ENCODE measurements at places on chromosomes 5 and 9.

- DNase-seq, result no peak
These were observed 326.7 kb upstream of the GRAMD2B start for GRCh38 chr5:126096442-126097006.

DNA sequence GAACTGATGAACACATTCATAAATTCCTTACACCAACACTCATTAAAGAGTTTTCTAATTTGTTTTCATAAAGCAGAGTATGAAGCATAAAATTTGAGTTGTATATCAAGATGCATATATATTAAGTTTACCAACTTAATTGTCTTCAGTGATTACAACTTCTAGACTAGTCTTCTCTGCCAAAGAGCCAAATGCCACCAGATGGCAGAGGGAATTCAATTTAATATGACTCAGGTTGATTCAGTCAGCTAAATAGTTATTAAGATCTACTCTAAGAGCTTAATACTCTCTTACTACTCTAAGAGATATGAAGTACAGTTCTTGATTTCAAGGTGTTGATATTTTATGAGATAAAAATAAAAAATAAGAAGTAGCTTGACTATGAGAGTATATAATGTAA lies 53.4 kb downstream of the CDH10 start:
- no peak for DNase-seq

DNA sequence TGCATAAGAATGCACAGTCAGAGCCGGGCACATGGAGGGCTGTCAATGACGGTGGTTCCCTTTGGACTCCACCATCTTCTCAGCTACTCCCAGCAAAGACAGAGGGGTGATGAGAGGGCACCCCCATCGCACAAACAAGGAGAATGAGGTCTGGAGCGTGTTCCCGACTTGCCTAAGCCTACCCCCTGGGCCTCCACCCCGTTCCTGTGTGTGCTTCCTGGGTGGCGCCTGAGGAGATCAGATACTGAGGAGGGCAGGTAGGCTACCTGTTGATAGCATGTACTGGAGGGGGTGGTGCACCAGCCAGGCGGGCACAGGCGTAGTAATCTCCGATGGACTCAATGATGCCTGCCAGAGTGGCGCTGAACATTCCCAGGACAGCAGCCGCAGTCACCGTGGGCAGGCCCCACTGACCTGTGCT lies 4.1 kb downstream of the SLC23A1 start:
- DNase-seq, result no peak

DNA sequence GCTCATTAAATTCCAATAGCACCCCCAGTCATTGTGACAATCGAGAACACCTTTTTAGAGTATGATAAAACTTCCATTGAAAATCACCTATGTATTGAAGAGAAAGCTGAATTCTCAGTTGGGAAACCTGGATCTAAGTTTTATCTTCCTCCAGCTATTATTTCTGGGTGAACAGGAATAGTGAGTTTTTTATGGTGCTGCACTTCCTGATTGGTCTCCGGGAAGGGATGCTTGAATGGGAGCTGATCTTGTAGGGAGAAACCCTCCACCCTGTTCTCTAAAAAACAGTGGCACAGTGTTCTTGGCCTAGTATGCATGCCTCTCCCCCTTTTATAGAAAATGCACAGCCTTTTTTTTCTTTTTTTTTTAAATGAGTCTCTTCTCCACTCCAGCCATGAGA lies 112.2 kb downstream of the ACTBL2 start:
- DNase-seq, result no peak

- no peak for DNase-seq
These were observed 127.0 kb upstream of the NTRK2 start for GRCh38 chr9:84542554-84542953.

- DNase-seq, result no peak
These were observed 68.4 kb downstream of the PBX3 start for GRCh38 chr9:125815568-125815967.

DNA sequence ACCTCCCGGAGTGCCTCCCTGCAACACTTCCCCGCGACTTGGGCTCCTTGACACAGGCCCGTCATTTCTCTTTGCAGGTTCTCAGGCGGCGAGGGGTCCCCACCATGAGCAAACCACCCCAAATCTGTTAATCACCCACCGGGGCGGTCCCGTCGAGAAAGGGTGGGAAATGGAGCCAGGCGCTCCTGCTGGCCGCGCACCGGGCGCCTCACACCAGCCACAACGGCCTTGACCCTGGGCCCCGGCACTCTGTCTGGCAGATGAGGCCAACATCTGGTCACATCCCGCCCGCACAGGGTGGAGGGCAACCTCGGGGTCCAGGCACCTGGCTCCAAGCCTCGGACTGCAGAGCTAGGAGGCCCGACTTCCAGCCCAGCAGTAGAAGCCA lies 776 bp upstream of the TERT start:
- no peak for DNase-seq

- no peak for DNase-seq
These were observed 76.9 kb upstream of the IFNK start for GRCh38 chr9:27447031-27447683.

DNA sequence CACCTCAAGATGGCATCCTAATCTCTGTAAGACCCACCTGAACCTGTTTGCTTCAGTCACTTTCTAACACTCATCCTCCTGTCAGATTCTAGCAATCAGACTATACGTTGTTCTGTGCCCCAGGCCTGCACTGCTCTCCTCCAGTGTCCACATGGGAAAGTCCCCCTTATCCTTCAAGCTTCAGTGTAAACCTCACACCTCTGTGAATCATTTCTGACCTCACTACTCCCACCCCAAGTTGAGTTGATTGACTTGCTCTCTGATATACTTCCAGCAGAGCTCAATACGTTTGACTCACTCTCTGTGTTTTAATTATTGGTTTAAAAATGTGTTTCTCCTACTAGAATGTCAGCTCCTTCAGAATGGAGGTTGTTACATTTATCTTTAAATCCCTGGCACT lies 240.2 kb downstream of the FBXL17 start:
- DNase-seq, result no peak

DNA sequence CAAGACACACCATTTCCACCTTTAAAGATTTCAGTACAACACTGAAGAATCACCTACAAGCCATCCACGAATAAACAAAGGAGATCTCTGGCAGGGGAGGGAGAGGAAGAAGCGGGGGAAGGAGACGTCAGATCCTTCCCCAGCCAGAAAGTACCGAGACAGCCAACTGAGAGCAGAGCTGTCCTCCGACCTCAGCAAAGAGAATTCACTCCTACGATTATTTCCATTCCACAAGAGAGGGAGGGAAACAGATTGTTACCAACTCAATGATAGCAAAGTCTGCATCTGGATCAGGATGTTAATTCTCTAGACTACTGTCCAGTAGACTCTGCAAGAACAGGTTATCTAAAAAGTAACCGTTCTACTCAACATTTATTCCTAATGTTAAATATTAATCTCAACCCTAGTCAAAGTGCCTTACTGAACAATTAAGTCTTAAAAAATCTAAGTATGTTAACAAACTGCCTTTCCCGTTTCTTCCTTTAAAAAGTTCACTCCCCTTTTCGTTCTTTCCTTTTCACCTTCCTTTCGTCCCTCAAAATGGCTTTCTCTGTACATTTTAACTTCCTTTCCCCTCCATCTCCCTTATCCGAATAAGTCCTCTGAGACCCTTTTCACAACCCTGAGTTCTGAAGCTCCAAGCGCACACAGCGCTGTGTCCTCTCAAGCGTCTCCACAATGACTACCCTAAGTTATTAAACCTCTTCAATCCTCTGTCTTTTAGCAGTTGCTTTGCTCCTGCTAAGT lies 1.4 kb downstream of the CHD1 start:
- DNase-seq, result peak; percentile 21

- DNase-seq, result no peak
These were observed 31.1 kb downstream of the MRPS27 start for GRCh38 chr5:72288924-72289323.

- no peak for DNase-seq
These were observed 288.8 kb upstream of the ADAMTSL1 start for GRCh38 chr9:18185196-18185595.

DNA sequence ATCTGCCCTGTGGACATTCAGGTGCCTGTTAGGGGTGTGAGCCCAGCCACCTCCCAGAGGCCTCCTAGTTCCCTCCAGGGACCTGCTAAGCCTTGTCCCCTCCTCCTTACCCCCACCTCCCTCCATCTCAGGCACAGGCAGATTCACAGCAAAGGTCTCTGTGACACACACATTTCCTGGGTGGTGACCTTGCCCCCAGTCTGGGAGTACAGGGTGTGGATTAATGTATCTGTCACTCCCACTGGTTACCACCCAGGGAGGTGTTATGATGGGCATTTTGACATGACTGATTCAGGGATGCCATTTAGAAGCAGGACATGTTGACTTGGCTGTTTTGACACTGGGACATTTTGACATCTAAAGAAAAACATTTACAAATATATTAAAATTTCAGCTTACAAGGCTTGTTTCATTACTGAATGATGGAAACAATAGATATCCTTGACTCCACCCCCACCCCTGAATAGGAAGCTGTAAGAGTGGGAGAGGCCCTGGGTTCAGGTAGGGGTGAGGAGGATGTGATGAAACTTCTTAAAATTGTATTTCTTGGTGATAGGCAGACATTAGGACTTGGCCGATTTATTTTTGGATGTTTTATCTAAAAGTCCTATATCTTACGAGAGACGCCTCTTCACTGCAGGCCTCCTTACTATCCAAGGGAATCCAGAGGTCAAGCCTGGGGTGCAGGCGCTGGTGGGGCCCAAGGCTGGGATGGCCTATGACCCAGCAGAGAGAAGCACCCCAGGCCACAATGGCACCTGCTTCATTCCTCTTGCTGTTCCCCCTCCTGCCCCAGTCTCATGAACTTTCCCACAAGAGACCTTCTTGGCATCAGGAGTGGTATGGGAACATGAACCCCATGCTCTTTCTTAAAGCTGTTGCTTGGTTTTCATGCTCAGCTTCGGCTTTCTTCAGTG lies 101.9 kb downstream of the MACROH2A1 start:
- DNase-seq, result no peak

- no peak for DNase-seq
These were observed 15.4 kb downstream of the PPIP5K2 start for GRCh38 chr5:103135461-103135860.

DNA sequence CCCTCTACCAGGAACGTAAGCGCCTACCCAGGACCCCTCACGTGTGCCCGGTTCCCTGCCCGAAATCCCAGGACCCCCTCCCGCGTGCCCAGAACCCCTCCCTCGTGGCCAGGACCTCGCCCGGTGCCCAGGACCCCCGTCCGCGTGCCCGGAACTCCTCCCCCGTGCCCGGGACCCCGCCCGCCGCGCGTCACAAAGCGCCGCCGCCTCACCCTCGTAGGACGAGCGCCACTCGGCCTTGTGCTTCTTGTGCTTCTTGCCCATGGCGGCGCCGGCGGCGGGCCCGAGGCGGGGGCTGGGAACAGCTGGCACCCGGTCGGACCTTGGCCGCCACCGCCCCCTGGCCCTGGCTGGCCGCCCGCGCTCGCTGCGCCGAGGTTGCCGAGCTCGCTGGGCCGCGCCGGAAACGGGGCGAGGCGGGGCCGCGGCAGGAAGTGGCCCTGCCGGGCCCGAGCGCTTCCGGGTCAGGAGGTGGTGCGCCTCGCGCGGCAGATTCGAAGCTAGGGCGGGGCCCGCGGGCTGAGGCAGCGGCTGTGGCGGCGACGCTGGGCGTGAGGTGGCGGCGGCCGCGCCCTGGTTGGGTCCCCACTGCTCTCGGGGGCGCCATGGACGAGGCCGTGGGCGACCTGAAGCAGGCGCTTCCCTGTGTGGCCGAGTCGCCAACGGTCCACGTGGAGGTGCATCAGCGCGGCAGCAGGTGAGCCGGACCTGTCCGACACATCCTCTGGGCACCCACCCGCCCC lies at the start of the genes BRD9 and TRIP13:
BRD9 (minus strand) TSS at position 408 of the 743 bp plus-strand sequence; CDS start at position 264, 144 bp downstream.
TRIP13 (plus strand) TSS at position 491 of the 743 bp plus-strand sequence; CDS start at position 606, 115 bp downstream.
- DNase-seq, result peak; percentile 29

DNA sequence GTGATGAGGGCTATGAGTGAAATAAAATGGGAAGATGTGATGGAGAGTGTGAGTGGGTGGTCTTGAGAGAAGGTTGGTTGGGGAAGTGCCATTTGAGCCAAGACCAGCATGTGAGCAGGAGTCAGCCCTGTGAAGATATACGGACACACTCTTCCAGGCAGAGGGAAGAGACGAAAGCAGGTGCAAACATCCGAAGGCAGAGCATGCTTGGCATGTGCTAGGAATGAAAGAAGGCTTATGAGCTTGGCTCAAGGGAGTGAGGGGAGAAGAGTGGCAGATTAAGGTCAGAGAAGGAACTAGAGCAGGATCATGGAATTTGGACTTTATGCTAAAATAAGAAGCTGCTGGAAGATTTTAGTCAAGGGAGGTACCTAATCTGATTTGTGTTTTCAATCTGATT lies 23.6 kb upstream of the CCDC112 start:
- no peak for DNase-seq

GRCh38 chr5:145407300-145408047 lies 427.7 kb downstream of the PRELID2 start:
- no peak for DNase-seq

DNA sequence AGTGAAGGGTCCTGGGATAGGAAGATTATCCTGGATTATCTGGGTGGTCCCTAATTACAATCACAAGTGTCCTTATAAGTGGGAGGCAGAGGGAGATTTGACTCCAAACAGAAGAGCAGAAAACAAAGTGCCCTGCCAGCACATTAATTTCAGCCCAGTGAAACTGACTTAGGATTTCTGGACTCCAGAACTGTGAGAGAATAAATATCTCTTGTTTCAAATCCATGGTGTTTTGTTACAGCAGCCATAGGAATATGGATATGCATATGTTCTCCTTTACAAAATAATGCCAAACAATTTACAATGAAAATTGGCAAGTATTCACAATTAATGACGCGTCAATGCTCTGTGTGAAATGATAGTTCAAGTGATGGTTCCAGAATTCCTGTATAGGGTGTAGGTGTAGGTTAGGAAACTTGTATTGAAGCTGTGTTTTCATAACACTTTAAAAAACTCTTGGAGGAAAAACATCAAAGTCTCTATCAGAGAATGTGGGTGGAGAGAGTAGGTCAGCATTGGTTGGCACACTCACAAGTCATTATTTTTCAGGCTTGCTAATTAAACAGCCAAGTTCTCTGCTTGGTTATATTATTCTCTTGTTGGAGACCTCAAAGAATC lies 19.9 kb upstream of the PLPP1 start:
- DNase-seq, result no peak

DNA sequence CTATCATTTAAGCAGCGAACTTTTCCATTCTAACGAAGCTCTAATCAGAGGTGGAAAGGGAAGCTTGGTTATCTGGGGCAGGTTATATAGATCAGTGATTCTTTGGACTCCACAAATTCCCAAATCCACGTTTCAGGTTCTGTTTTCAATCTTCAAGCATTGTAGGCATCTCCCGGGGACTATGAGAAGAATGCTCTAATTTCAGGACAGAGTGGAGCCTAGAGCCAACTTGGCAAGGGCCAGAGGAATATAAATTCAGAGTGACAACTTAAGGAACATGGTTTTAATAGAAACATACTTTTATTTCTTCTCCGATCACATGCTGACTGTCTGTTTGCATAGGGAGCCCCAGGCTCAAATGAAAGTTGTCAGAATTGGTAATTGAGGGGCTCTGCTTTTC lies 514.0 kb upstream of the KLF4 start:
- DNase-seq, result no peak
